ENCODE measurements at places on chromosomes 5 and 9.

- no peak for DNase-seq
Measured at GRCh38 chr9:673264-673965, 168.1 kb upstream of the DMRT1 start.

DNA sequence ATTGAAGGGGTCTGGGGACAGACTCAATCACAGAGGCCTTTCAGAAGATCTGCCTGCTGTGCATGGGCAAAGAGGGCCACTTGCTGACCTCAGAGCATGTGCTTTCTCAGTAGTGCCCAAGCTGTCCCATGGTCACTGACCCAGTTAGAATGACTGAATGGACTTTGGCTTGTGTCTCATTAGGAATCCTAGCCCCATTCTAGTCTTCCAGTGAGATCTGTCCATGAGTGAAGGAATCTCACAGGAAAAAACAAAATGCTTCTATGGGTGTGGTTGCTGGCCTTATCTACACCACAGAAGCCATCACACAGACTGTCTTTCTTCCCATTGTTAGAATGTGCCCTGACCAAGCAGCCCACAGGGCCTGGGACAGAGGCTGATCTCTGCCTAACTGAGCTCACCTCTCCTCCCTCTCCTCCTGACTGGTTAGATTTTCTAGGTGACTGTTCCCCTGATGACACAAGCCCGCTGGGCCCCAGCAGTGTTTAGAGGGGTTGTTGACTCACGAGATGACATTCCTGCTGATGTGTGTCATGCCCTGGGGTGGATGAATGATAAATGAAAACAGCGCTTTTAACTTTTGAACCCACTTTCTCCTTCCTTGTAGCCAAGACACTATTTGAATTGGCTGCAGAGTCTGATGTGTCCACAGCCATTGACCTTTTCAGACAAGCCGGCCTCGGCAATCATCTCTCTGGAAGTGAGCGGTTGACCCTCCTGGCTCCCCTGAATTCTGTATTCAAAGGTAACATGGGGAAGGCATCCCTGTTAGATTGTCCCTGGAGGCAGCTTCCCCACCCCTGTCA, 24.8 kb downstream of the TGFBI start:
- DNase-seq: no peak

DNA sequence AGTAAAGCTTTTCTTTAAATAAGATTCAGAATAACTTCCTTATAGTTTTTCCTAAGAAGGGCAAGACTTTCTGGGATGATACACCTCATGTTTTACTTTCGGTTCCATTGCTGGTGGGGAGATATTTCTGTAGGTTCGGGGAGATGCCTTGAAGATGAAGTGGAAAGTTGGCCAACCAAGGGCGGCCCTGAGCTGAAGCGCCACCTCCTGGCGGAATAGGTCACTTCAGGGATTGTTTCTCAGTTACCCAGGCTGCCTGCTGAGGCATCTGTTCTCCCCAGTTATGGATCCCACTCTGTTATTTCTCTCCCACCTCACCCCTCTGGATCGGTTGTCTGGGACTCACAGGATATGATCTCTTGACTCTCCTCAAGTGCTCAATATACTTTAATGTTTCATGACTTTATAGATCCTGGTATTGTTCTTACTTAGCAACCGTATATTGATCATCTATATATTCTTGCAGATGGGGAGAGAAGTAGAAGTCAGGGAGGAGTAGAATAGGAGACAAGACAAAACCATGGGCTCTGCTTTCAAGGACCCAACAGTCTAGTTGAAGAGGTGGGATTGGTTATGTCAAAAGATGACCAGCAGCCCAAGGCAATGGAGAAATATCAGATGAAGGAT, 23.4 kb downstream of the MEGF10 start:
- no peak for DNase-seq

- no peak for DNase-seq
Measured at GRCh38 chr9:21551401-21551800, 69.3 kb upstream of the IFNE start.

GRCh38 chr5:147200004-147200403, 34.8 kb upstream of the STK32A start:
- DNase-seq: no peak

DNA sequence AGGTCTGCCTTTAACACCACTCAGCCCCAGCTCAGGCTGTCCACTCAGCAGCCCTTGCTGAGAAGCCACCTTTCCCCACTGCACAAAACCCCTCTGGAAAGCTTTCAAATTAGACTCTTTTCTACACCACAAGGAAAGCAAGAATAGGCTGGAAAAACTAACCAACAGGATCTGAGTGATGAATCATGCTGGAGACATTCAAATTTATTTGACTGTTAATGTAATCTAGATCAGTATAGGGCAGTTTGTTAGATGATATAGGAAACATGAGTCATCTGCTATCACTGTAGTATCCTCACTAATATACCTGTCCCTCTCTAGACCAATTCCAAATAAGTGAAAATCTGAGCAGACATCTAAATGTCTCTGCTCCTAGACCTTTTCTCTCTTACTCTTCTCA, 127.8 kb upstream of the PAM start:
- no peak for DNase-seq

DNA sequence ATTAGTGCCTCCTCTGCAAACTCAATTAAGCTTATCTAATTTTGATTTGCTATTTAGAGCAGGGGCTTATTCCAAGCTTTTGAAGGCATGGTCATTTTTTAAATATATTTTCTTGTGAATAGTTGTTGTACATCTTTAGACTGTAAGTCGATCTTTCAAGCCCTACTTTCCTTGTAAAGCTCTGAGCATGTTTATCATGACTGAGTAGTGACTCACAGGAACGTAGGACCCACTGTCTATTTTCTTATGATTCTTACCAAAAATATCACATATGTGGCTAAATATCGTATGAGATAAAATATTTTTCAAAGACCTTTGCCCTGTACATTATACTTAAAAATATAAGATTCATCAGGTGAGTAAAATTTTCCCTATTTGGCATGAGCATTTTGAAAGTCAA, 440.4 kb upstream of the GRIN3A start:
- DNase-seq: no peak
